Vagina (tissue), 2 donors: ENCODE measurements at places on chromosomes 7 and 10. TPM values are rescaled to one million over a fixed set of nuclear protein-coding genes. Genes with fewer than 3 reads are reported as not detected.

DNA sequence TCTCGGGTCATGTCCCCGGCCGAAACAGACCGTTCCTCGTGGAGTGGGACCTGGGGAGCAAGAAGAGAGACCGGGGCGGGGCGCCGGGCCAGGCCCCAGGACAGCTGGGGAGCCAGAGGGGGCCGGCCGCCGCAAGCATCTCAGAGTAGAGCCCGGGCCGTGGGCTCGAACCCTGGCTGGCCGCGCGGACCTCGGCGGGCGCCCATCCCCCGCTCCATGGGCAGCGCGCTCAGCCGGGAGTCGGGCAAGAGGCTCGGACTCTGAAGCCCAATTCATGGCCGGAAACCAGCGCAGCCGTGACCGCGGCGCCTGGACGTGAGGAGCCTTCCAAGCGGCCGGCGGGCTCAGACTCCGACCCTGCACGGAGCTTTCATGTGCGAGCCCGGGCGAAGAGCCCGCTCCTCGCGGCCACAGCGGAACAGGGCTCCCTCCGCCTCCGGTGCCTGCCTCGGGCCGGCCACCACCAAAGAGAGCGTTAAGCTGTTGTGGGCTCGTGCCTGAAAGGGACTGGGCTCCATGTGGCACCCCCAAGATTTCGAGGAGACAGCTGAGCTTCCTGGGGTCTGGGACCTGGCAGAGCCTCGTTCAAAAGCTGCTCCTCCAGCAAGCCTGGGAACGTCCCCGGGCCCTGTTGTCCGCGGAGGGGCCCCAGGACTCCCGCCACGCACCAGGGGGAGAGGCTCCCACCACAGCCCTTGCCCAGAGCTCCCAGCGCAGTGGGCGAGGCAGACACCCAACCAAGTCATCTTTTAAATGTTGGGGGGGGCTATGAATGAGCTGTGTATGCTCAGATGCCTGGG is 757 bp upstream of the GRID1 start:
- DNase-seq = no peak

GRCh38 chr7:101237206-101238067 is at the start of gene CLDN15:
Gene CLDN15 (minus strand): TSS chr7:101237802. CDS start chr7:101237581, 221 bp downstream.
- no peak for DNase-seq

- no peak for DNase-seq
Observed at GRCh38 chr10:122422266-122422989, 32.0 kb upstream of the ARMS2 start.

- DNase-seq = no peak
Observed at GRCh38 chr7:33262476-33262875, 133.1 kb downstream of the BBS9 start.

The SAMD9 gene
- total RNA-seq = 9.3 TPM

The NCF1 gene
- total RNA-seq = not detected
